ENCODE measurements at places on chromosomes 3 and 15.

DNA sequence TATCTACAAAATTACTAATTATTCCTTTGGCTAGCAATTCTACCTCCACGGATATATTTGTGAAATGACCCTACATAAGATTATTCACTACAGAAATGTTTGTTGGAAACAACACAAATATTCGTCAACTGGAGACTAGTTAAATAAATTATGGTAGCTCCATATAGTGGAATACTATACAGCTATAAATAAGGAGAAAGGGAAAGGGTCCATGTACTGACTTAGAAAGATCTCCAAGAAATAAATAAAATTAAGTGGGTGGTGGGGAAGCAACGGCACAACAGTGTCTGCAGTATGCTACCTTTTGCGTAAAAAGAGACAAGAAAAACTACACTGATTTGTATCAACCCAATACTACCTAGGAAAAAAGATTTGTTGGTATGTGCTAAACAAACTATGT is 96.7 kb upstream of the BHLHE40 start:
- no peak overlapping the region for H3K27ac ChIP-seq
- H3K36me3 ChIP-seq = no peaks in the 10 kb centered on the region
- DNase-seq = no peak

- H3K4me1 ChIP-seq = no peaks in the 10 kb centered on the region
- H3K27me3 ChIP-seq = no peaks in the 10 kb centered on the region
- H3K4me3 ChIP-seq = no peak overlapping the region
- DNase-seq = no peak
- no peak overlapping the region for H3K27ac ChIP-seq
Observed at GRCh38 chr15:81427176-81427575, 53.2 kb upstream of the TMC3 start.

DNA sequence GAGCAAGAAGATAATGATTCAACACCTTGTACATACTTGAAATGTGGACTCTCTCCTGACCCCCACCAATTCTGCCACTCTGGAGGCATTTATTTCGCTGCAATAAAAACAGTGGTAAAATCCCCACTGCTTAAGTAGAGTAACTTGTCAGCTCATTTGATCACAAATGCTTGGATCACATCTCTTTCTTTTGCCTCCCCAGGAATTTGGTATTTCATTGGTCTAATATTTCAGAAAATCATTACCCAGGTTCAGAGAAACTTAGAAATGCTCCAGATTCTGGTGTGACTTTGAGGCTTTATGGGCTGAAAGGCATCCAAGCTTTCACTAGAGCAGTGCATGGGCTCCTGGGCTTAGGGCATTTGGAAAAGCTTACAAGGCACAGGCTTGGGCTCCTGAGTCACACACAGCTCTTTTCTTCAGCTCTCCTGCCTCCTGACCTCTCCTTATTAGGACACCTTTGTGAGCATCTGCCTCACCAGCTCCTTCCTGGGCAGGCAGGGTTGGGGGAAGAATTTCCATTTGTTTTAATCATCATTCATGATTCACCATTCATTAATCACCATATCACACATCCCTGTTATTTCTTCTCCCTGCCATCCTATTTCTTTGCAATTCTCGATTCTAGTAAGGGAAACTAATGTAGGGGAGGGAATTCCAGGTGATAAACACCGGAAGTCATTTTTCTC is 22.5 kb downstream of the CDCP1 start:
- no peak overlapping the region for H3K4me3 ChIP-seq
- H3K36me3 ChIP-seq = no peaks in the 10 kb centered on the region
- H3K4me1 ChIP-seq = no peaks in the 10 kb centered on the region
- DNase-seq = no peak
- H3K27me3 ChIP-seq = no peaks in the 10 kb centered on the region

GRCh38 chr3:39911465-39912309 is 102.3 kb downstream of the MYRIP start:
- H3K27me3 ChIP-seq = no peaks in the 10 kb centered on the region
- H3K4me1 ChIP-seq = no peaks in the 10 kb centered on the region
- H3K27ac ChIP-seq = no peak overlapping the region
- no peak overlapping the region for H3K4me3 ChIP-seq
- DNase-seq = peak; percentile 66

All from H9 (cell line).